ENCODE measurements at places on chromosomes 6 and 20. TPM values are rescaled to one million over a fixed set of nuclear protein-coding genes. Genes with fewer than 3 reads are reported as not detected.

Gene OTOR
- not detected for total RNA-seq

Gene CTSZ
- total RNA-seq: 35.3 TPM

Gene SDHAF4
- total RNA-seq: 10.9 TPM

Gene DEFB121
- total RNA-seq: not detected

Gene BPIFB2
- not detected for total RNA-seq

Gene JAG1
- 0.11 TPM for total RNA-seq

Gene CYP21A2
- total RNA-seq: 0.37 TPM

Gene FKBP1C
- total RNA-seq: 1.5 TPM

Gene HDDC2
- total RNA-seq: 99.9 TPM

Gene ZMYND8
- 30.7 TPM for total RNA-seq

Gene CST2
- total RNA-seq: not detected

Gene ZNF311
- 0.73 TPM for total RNA-seq

Gene C20orf141
- not detected for total RNA-seq

Gene TBXT
- not detected for total RNA-seq

Gene ASXL1
- total RNA-seq: 131 TPM

Gene PLN
- total RNA-seq: not detected

Gene ULBP3
- 1.6 TPM for total RNA-seq

Gene FERMT1
- total RNA-seq: 0.26 TPM

Gene BPIFB4
- not detected for total RNA-seq

Gene LGSN
- not detected for total RNA-seq

Gene TNXB
- total RNA-seq: 2.5 TPM

Gene HTR1E
- total RNA-seq: not detected

Gene ANGPT4
- not detected for total RNA-seq

Gene SCGN
- total RNA-seq: not detected

Gene TRIM31
- total RNA-seq: not detected

Gene SNTA1
- 5.6 TPM for total RNA-seq

Gene PLCB4
- not detected for total RNA-seq

Gene TBX18
- total RNA-seq: not detected

Gene EPHA7
- total RNA-seq: not detected

Gene ZC3H12D
- total RNA-seq: 83.5 TPM

Gene FLRT3
- total RNA-seq: not detected

Gene DEFB124
- total RNA-seq: not detected

All from CD8-positive, alpha-beta memory T cell (primary cell).